ENCODE measurements at places on chromosomes 1 and 21.

DNA sequence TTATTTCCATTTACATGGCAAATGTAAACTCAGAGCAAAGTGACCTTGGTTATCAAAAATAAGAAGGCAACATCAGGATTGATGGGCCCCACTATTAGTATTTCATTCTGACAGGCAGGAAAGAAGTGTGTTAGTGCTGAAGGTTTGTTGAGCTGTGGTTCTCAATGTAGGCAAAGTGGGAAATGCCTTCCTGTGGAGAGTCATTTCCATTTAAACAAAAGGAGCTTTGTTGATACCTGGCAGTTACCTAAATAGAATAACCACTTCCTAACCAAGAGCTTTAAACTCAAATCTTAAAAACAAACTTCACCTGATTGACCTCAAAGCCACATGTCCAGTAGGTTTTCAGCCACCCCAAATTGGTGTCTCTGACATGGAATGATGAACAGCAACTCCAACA, 579.9 kb upstream of the BEND5 start:
- DNase-seq = no peak

GRCh38 chr1:92186081-92186480, 31.6 kb upstream of the C1orf146 start:
- DNase-seq = no peak

DNA sequence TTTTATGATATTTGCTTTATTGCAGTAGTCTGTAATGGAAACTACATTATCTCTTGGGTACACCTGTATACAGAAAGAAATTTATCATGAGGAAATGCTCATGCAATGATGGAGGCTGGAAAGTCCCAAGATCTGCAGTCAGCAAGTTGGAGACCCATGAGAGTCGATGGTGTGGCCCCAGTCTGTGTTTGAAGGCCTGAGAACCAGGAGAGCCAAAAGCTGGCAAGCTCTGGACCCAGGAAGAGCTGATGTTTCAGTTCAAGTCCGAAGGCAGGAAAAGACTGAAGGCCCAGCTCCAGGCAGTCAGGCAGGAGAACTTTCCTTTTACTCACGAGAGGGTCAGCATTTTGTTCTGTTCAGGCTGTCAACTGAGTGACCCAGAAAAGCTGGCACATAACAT, 42.2 kb downstream of the B3GALT5 start:
- DNase-seq = no peak

GRCh38 chr1:210129759-210130158, 102.8 kb upstream of the SERTAD4 start:
- no peak for DNase-seq

DNA sequence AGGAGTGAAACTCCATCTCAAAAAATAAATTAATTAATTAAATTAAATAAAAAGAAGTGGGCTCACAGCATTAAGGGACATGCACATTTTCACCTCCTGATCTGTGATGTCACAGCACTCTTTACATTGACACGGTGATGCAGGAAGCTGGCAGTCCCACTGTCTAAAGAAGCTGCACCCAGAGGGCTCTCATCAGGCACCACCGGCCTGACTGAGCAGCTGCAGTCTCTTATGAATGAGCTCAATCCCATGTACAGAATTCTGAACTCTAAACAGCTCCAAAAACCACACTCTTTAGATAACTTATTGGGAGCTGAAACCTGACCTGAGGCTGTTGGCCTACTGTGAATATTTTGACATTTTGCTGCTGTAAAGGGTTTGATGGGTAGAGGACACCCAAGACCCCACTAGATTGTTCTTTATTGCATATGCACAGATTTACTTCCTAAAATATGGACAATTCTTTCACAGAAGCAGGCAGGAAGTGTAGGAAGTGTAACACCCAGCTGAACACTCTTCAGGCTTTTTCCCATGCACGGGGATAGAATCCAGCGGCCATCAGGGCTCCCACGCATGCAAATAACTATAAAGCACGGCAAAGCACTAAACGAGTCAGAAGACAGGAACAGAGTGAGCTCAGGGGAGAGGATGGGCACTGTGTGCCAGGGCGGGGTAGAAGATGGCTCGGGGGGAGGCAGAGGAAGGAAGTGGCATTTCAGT, 46.2 kb downstream of the L1TD1 start:
- no peak for DNase-seq

DNA sequence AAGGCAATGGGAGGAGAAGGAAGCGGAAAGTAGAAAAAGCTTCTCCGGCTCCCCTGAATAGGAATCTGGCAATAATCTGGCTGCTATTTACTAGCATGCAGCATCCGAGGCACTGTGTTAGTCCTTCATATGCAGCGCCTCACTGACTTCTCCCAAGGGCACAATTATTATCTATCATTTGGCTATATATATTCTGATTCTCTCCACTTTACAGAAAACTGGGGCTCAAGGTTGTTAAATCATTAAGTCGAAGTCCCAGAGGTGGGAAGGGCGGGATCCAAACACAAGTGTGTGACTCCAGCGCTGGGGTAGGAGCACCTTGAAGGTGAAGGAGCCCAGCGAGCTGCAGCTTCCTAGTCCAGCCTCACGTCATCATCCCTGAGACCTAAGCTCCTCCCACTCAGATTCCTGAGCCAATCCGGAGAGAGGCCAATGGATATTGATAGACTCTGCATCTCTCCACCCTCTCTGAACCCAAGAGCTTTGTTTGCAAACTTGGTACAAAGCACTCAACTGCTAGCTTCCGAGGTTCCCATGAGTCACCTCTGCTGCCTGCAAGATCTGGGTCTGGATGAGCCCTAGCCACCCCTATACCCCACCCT, 16.6 kb upstream of the EYA3 start:
- no peak for DNase-seq

- no peak for DNase-seq
Observed at GRCh38 chr1:174892016-174892415, 107.7 kb upstream of the CACYBP start.

DNA sequence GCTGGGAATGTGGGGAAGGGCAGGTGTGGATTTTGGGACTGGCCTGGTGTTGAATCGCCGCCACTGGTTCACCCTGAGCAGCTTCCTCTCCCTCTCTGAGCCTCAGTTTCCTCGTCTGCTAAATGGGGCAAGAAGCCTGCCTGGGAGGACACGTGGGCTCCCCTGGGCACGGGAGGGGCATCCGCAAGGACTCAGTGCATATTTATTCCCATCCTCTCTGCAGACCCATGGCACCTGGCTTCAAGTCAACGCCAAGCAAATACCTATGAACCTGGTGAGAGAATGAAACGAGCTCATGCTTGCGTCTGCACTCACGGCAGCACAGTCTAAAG, 234.4 kb downstream of the PTPRU start:
- DNase-seq = no peak

- no peak for DNase-seq
Observed at GRCh38 chr1:153623101-153623500, 4.2 kb downstream of the S100A13 start.

DNA sequence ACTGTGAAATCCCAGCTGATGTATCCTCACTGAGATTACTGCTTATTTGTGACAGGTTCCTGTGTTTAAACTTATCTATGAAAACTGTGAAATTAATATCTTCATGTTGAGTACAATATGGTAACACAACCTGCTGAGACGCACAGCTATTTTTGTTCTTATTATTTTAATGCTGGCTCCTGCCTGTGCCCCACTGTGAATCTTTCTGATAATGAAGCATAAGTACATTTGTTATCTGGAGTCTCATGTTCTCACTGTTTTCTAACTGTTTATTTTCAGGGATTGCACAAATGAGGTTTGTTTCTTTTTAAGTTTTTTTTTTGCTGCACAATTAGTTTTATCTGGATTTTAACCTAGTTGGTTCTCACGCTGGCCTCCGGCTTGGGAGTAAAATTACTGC, 39.9 kb upstream of the IFNAR2 start:
- no peak for DNase-seq

GRCh38 chr1:183597656-183598347, 7.5 kb upstream of the NCF2 start:
- no peak for DNase-seq

- DNase-seq = no peak
Observed at GRCh38 chr1:167612587-167613385, 17.2 kb upstream of the RCSD1 start.

- DNase-seq = peak; percentile 31
Observed at GRCh38 chr1:226976276-226976977, 36.3 kb downstream of the COQ8A start.

DNA sequence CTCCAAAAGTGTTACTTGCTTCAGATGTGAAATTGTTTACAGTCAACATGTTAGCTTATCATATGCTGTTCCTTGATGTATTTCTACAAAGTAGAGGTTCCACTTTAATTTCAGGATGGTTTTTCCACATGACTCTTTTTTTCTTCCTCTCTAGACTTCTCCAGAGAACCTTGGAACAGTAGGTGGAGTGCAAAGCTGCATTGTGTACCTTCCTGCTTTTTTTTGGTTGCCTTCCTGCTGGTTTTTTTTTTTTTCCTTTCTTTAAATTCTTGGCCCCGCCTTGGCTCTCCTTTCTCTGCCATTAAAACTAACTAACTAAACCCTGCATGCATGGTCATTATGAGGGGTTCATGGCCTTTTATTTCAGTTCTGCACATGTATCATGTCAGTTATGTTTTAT, 48.2 kb upstream of the RCC1 start:
- no peak for DNase-seq

DNA sequence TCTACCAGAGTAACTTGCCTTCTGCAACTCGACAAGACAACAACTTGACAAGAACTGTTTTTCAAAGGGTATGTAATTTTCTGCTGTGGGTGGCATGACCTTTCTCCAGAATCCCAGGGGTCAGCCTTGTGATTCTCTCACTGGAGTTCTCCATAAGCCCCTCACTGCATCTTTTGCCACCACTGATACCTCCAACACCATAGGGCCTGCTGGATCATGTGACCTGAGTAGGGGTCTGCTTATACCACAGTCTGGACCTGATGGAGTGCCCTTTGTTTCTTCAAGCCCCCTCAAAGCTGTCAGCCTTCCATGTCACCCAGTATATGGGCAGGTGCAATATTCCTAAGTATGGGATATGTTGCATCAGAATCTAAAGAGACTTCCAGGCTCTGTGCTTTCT, 31.6 kb upstream of the DIPK1A start:
- no peak for DNase-seq

GRCh38 chr1:174940646-174941175, 59.0 kb upstream of the CACYBP start:
- no peak for DNase-seq

DNA sequence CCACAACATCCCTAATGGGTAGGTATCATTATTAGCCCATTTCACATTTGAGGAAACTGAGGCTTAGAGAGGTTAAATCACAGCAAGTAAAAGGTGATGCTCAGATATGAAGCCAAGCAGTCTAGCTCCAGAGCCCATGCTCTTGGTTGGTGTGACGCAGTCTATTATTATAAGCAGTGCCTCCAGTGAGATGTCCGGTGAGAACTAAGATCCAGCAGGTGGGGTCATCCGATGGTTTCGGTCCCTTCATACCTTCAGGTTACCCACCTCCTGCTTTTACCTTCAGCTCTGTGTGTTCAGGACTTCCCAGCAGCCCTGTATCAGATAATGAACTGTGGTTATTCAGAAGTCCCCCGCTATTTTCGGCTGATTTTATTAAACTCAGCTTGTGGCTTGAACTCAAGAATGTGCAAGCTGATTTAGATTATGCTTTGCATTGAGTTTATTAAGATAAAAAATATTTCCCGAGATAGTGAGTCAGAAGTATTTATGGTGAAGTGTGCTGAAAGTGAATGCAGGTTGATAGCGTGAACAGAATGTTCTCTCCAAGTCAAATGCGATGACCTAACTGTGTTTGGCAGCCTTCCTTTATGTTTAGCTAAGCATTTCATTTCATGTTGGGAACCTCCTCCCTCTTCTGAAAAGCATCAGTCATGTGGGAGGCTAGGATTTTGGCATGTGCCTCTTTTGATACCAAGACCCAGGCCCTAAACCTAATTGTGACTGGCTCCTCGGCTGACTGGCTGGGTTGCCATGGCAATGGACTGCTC, 160.9 kb upstream of the UBE2U start:
- DNase-seq = no peak

DNA sequence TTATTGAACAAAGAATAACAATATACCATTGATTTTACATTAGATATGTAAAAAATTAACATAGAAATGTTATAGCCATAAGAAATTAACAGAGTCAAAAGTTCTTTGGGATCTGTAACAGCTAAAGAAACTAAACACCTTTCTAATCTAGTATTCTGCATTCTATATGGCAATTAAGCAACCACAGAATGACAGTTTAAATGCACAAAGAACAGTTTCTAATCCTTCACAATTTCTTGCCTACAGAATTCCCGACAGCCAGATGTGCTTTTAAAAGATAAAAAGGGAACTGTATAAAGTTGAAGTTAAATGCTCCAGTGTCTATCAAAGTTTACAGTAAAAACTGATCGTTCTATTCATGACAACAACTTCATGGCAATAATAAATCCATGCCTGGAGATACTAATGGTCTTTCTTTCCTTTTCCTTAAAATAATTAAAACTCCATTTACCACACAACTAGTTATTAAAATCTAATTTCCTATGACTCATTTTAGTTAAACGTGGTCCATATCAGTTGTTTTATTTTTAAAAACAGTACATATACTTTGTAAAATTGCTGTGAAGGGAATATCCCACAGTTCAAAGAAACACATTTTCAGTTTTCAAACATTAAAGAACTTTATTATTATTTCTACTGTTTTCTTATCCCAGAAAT, 110.2 kb downstream of the EIF4G3 start:
- DNase-seq = no peak

DNA sequence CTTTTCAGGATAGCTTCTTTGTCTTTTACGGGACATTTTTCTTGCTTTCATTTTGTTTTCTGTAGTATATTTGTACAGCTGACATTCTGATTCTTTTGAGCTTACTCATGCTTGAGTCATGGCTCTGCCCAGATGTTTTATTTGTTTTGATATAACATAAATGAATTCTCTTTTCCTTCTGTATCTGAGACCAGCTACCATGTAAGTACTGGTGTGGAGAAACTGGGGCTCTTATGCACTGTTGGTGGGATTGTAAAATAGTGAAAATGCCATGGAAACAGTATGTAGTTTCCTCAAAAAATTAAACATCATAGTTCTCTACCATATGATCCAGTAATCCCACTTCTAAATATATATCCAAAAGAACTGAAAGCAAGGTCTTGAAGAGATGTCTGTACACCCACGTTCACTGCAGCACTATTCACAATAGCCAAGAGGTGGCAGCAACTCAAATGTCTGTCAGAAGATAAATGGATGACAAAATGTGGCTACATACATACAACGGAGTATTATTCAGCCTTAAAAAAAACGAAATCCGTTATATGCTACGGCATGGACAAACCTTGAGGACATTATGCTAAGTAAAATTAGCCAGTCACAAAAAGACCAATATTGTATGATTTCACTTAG, 61.4 kb downstream of the EIF2B3 start:
- DNase-seq = no peak

- DNase-seq = no peak
Observed at GRCh38 chr21:38819051-38819718, 13.5 kb downstream of the ETS2 start.

GRCh38 chr1:66262208-66262963, 271.6 kb upstream of the SGIP1 start:
- DNase-seq = no peak
